Right renal pelvis (tissue), 4 donors: ENCODE measurements at places on chromosomes 4 and X.
A peak's percentile ranks its signal among the peaks of the same experiment; 100 is the strongest.

- no peak for DNase-seq
Measured at GRCh38 chrX:100408713-100409609, 1.1 kb downstream of the PCDH19 start.

DNA sequence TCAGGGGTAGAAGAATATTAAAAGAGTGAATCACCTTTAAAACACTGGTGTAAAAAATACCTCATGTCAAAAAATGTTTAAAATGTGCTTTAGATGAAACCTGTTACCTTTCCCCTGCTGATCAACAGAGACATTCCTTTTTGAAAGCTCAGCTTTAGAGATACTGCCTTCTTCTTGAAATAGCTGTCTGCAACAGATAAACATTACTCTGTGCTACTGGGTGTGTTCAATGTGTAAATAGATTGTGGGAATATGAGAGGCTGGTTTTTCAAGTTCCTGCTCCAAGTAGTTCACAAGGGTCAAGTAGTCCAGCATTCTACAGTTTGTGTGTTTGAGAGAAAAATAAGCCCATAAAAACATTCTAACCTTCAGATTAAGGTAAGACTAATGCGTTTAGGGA is at the start of gene SYTL5:
Gene SYTL5, plus strand, starts transcription at position 263 of the 400 bp plus-strand sequence. CDS start 27,337 bp downstream, outside the sequence.
- DNase-seq: no peak

DNA sequence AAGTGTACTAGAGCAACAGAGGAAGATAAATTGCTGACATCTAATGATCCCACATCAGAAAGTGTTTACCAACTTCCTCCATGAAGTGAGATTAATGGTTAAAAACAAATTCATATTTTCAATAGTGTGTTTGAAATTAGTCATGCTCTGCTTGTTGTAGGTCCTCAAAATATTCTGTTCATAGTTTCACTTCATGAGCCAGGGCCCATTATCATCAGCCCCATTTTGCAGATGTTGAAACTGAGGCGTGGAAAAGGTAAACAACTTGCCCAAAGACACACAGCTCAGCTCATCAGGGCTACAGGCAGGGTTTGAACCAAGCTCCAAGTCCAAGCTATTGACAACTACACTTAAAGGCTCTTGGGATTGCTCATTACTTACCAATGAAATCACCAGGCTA is 103.5 kb upstream of the PPARGC1A start:
- no peak for DNase-seq

GRCh38 chr4:114192854-114193253 is 213.4 kb upstream of the ARSJ start:
- no peak for DNase-seq

GRCh38 chr4:71913275-71913674 is 118.5 kb upstream of the NPFFR2 start:
- no peak for DNase-seq

GRCh38 chr4:88659055-88659889 is 38.4 kb downstream of the NAP1L5 start:
- DNase-seq: peak; percentile 23

GRCh38 chr4:149031399-149031798 is 589.2 kb upstream of the NR3C2 start:
- DNase-seq: no peak

DNA sequence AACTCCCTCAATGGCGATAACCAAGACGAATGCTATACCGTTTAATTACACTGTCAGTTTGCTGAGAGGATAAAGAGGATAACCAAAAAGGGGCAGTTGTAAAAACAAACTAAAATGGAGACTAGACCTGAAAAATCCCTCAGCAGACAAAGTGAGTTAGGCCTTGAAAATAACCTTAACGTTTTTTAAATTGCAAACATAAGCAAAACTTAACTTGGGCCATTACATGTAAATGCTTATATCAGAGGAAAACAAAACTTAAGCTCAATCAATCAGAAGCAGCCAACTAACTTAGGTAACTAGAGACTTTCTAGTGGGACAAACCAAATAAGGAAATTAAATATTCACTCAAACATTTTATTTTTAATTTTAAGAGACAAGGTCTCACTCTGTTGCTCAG is 17.0 kb upstream of the TAPT1 start:
- DNase-seq: no peak

DNA sequence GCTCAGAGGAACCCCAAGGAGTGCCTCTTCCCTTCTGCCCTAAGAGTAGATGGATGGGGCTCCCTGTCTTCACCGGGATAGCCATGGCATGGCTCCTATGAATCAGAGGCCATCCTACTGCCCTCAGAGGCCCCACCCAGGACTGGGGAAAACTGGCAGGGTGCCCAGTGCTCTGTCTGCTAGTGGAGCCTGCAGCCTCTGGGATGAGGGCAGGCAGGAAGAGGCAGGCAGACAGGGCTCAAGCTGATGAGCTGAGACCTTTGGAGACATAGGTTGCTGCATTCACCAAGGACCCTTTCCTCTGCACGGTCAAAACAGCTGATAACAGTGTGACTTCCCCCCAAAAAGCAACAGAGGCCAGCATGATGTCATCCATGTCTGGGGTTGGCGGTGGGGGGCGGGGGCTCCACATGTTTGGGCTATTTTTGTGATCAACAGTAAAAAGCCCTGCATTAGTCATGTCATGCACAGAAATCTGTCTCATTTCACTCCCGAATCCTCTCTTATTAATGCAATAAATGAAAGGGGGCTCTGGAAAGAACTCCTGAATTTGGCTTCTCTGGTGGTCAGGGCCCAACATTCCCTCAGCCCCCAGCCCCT is 207.6 kb upstream of the MAMLD1 start:
- no peak for DNase-seq

DNA sequence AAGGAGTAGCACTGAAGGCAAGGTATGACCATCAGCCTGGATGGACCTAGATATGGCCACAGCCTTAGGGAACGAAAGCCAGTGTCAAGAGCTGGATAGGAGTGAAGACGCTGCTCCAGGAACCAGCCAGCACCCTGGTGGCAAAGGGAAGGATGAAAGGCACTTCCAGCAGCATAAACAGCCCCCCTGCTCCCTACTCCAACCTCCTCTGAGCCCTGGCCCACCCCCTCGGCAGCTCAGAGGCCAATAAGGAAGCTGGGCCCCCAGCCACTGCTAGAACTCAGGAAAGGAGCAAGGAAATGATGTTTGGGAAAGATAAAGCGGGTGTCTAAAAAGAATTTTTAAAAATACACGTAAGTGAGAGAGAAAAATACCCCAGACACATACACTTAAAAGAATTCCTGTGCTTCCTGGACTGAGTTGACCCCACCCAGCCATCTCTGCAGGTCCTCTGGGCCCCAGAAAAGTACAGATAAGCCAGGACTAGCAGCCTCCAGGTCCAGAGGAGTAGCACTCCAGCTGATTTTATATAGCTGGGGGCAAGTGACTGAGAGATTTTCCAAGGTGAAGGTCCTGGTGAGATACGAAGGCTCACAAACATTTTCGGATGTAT is 170.4 kb downstream of the SHROOM4 start:
- no peak for DNase-seq

DNA sequence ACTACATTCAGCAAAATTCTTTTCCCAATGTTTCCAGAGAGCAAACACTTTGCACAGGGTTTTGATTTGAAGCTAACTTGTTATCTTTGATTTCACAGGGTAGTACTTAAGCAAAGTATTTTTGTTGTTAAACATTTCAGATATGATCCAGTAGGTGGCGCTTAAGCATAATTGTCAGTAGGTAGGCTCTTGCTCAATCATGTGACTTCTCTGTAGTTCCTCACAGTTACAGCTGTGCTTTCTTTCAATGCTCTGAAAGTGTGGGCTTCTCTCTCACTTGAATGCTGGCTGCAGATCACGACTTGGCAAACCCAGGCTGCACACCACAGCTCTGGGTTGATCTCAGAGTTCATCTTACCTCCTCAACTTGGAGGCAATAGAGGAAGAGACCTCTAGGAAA is 1016.5 kb downstream of the SH3BGRL start:
- DNase-seq: no peak

DNA sequence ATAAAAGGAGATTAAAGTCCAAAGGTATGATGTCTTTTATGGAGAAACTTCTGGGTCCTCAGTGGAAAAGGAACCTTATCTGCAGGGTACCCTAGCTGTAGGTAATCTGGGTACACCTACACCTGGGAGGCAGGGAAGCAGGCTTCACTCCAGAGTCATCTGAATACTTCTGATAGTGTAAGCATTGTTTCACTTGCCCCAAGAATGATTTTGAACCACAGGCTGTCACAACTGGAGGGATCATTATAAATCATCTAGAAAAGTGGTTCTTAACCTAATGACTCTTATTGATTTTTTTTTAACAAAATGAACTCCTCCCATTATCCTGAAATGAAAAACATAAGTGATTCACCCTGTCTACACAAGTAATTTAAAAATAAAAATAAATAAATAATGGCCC is 44.0 kb upstream of the STK26 start:
- DNase-seq: no peak

DNA sequence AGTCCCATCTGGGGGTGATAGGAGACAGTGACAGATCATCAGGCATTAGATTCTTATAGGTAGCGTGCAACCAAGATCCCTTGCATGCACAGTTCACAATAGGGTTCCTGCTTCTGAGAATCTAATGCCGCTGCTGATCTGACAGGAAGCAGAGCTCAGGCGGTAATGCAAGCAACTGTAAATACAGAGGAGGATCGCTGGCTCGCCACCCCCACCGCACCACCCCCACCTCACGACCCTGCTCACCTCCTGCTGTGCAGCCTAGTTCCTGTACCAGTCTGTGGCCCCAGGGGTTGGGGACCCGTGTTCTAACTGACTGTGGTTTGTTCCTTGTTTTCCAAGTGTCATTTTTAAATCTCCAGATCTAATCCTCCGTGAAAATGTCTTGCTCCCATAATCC is 89.0 kb upstream of the MAPK10 start:
- no peak for DNase-seq

DNA sequence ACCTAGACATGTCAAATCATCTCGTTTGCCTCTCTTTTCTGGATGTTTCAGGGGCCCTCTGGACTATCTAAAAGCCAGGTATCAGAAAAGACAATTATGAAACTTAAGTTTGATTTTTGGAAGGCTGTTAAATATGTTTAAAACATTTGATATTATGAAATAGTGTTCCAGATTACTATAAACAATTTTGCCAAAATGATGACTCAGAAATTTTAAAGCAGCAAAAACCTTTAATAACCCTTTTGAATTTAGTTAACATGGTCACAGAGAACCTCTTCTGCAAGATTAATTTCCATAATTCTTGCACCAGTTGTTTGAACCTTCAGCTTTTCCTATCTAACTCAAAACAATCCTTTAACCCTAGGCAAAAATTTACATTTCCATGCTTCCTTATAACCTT is 18.8 kb upstream of the FAM47E start:
- no peak for DNase-seq

DNA sequence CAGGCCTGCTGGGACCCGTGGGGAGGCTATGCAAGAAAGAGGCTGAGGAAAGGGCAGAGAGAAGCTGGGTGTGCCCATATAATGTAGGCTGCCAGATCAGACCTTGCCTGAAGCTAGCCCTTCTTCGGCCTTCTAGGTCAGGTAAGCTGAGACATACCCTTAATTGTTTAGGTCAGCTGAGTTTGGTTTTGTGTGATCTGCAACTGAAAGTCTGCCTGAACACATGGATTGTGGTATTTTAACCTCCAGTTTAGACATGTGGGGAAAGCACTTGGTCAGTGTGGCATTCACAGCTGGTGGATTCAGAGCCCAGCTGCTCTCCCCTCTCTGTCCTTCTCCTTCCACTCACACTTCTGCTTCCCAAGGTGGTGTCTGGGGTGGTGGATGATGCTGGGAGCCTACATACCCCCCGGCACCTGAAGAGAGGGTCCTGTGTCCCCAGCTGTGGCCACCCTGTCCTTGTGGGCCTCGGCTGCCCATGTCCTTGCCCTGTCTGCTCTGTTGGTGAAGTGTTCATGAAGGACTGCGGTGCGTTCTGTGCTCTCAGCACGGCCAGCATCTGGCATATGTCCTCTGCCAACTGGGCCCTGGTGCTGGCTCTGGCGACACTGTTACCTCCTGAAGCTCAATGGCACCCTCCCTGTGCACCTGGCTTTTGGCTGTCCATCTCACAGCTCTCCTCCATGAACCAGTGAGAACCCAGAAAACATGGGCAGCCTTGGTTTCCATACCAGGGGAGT is 82.1 kb downstream of the NAT8L start:
- no peak for DNase-seq

DNA sequence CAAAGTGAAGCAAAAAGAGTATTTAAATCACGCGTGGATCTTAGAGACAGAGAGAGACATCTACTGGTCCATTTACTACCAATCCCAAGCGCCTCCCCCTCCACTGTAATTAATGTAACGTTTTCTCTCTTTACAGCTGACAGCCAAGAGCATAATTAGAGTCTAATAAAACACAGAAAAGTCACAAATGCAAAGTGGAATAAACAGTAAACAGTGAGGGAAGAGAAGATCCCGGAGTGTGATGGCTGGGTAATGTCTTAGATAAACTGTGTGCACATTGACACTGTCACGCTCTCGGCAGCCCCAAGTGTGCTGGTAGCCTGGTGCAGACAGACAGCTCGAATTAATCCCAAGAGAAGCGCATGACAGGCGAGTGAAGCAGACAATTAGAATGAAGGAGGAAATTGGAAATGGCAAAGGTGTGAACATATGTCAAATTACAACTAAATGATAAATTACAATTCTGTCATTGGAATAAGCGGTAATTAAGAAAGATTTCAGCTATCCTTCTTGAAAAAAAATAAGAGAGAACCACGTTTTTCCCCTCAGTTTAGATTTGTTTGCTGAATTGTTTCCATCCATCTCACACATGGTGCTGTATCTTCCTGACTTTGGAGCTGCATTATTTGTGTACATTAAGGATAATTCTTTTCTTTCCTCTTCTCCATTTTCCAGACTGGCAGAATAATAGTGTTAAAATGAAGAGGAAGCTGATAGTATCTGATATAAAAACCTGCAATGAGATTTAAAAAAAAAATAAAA is 100.1 kb downstream of the CXXC4 start:
- no peak for DNase-seq

GRCh38 chrX:71629467-71629866 is 11.2 kb upstream of the CXCR3 start:
- no peak for DNase-seq

DNA sequence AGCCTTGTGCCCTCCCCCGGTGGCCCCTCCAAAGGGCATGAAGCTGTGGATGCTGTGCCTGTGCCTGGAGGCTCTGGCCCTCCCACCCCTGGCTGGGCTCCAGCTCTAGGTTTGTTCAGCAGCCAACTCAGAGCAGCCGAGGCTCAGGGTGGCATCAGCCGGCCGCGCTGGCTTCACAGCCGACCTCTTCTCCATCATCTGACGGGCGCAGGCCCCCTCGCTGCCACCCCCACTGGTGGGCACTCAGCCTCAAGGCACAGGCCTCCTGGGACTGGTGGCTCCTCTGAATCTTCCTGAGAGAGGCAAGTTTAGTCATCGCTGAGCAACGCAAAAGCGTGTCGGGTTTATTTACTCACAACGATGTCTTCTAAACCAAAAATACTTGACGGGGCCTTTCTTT is 46.0 kb downstream of the PCGF3 start:
- DNase-seq: no peak

DNA sequence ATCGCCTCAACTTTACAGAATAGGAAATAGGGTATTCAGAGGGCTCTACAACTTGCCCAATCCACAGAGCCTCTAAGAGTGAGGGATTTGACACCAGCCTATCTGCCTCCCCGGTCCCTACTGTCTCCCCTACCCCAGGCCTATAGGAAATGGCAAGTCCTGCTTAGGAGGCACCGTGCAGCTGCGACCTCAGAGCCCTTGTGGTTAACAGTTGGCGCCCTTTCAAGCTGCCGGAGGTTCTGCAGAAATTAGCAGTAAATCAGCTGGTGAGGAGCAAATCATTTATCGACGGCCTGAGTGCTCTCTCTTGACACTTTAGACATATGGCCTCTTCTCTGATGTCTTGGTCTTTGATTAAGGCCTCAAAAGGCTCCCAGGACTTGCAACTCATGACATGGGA is 96.9 kb downstream of the CLNK start:
- no peak for DNase-seq

GRCh38 chr4:11367371-11367770 is 61.3 kb downstream of the HS3ST1 start:
- DNase-seq: no peak
